NCI-H446 (cell line): ENCODE measurements at places on chromosomes 11 and 22.

DNA sequence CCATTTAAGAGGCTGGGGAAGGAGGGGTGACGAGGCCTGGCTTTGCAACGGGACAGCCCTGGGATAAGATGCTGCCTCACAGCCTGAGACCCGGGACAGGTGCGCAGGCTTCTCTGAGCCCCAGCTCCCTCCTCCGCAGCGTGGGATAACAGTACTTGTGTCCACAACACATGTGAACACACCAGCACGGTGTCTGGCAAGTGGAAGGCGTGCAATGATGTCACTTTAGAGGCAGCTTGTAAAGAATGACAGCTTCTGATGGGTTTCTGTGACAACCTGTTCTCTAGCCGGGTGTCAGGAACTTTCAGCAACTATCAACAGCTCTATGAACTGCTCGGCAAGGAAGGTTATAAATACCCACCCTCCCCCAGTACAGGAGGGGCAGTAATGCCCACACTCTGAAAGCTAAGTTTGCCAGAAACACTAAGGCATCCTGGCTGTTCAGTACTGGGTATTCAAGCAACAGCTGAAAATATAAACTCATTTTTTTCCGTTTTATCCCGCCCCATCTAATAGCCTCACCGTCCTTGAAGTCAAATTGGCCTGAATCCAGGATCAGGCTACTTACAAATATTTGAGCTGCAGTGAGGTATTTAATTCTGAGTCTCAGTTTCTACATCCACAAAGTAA is 59.7 kb downstream of the MYH9 start:
- peak; percentile 18 for DNase-seq

- peak; percentile 26 for DNase-seq
Measured at GRCh38 chr11:6705905-6706535, 22.9 kb upstream of the MRPL17 start.

GRCh38 chr11:112377946-112378345 is 117.3 kb upstream of the PLET1 start:
- DNase-seq: no peak

DNA sequence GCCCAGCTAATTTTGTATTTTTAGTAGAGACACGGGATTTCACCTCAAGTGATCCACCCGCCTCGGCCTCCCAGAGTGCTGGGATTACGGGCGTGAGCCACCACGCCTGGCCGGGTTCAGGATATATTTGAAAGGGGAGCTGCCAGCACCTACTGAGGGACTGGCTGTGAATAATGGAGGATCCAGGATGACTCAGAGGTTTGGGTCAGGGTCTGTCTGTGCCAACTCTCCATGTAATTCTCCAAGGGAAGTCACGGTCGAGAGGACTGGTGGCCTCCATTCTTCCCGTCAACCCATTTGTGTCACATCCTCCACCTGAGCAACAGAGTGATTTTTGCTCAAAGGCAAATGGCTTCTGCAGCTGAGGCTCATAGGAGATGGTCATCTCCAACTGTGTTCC is 3.6 kb upstream of the ARRB1 start:
- DNase-seq: no peak

DNA sequence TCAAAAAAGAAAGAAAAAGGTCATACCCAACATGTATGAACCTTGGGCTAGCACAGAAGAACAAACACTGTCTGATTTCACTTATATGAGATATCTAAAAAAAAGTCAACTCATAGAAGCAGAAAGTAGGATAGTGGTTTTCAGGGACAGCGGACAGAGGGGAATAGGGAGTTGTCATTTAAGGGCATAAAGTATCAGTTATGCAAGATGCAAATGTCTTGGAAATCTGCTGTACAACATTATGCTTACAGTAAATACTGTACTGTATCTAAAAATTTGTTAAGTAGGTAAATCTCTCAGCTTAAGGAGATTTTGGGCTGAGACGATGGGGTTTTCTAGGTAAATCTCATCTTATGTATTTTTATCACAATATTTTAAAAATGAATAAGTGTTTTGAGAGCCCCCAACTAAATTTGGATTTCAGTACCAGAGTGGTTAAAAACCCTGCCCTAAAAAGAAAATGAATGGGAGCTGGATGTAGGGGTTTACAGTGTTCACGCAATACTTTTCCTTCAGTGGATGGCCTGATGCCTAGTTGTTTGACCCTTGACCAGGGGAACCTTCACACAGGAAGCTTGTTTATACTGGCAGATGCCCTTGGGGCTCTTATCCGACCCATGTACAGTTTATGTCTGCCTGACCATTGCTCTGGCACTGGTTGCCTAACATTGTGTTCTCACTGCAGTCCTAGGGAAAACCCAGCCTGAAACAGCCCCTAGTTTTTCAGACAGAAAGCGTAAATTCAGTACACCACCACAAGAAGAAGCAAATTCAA is 34.8 kb downstream of the SLC22A9 start:
- DNase-seq: no peak

- DNase-seq: no peak
Measured at GRCh38 chr11:70087446-70088167, 9.5 kb downstream of the ANO1 start.

DNA sequence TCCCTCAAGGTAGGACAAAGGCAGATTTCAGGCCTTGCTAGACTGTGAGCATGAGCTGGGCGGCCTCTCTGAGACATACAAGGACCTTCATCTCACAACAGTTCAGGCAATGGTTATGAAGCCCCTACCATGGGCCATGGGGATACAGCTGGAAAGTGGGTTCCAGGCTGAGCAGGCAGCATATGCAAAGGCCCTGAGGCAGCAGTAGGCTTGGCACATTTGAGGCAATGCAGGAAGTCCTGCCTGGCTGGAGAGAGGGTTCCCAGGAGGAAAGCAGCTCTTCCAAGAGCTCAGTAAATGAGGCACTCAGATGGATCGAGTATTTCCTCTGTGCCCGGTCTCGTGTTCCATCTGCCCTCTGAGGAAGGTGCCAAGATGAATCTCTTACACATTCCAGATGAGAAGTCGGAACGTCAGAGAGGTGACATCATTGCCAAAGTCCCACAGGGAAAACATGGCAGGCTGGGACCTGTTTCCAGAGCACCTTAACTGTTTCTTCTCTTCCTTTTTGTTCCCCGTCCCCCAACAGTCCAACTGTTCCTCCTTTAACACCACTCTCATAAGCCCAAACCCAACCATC is 388.6 kb downstream of the MN1 start:
- DNase-seq: no peak

GRCh38 chr11:134231958-134232659 is 7.6 kb downstream of the VPS26B start:
- DNase-seq: no peak
